ENCODE measurements at places on chromosomes 2 and 18. TPM values are rescaled to one million over a fixed set of nuclear protein-coding genes. Genes with fewer than 3 reads are reported as not detected.

The WNT6 gene
- 3.3 TPM for total RNA-seq

GRCh38 chr2:132420816-132421805 is 4.5 kb downstream of the GPR39 start:
- DNase-seq, result no peak
- no peaks in the 10 kb centered on the region for H3K4me1 ChIP-seq
- H3K36me3 ChIP-seq, result no peaks in the 10 kb centered on the region
- no peak overlapping the region for H3K27ac ChIP-seq
- H3K4me3 ChIP-seq, result no peak overlapping the region

DNA sequence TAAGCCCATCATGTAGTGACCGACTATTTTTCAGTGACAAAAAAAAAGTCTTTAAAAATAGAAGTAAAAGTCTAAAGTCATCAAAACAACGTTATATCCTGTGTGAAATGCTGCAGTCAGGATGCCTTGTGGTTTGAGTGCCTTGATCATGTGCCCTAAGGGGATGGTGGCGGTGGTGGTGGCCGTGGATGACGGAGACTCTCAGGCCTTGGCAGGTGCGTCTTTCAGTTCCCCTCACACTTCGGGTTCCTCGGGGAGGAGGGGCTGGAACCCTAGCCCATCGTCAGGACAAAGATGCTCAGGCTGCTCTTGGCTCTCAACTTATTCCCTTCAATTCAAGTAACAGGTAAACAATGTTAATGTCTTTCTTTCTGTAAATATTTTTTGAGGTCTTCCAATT is at the start of gene CD28:
CD28 (plus strand) TSS at position 237 of the 400 bp plus-strand sequence; CDS start at position 295, 58 bp downstream.
- no peak within 1 kb of the TSS for H3K27ac ChIP-seq
- no peak within 1 kb of the TSS for H3K4me3 ChIP-seq
- H3K4me1 ChIP-seq, result no peaks in the 10 kb centered on the region

DNA sequence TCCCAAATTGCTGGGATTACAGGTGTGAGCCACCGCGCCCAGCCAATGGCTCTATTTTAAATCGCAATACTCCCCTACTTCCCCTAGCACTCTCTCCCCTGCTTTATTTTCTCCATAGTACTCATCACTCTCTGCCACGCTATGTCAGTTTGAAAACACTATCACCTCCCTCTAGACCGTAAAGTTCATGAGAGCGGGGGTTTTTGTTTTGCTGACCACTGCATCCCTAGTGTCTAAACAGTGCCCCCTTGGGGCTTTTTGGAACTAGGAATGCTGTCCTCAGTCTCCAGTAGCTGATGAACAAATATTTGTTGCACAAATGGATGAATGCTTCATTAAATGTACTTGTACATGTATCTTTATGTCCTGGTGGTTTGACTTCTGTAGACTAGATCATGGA is 44.1 kb downstream of the ATOH8 start:
- no peaks in the 10 kb centered on the region for H3K27me3 ChIP-seq
- no peak overlapping the region for H3K4me3 ChIP-seq
- H3K27ac ChIP-seq, result no peak overlapping the region

- no peaks in the 10 kb centered on the region for H3K27me3 ChIP-seq
- H3K27ac ChIP-seq, result no peak overlapping the region
- H3K36me3 ChIP-seq, result no peaks in the 10 kb centered on the region
- no peak for DNase-seq
Measured at GRCh38 chr2:104429639-104430358, 424.1 kb upstream of the POU3F3 start.

DNA sequence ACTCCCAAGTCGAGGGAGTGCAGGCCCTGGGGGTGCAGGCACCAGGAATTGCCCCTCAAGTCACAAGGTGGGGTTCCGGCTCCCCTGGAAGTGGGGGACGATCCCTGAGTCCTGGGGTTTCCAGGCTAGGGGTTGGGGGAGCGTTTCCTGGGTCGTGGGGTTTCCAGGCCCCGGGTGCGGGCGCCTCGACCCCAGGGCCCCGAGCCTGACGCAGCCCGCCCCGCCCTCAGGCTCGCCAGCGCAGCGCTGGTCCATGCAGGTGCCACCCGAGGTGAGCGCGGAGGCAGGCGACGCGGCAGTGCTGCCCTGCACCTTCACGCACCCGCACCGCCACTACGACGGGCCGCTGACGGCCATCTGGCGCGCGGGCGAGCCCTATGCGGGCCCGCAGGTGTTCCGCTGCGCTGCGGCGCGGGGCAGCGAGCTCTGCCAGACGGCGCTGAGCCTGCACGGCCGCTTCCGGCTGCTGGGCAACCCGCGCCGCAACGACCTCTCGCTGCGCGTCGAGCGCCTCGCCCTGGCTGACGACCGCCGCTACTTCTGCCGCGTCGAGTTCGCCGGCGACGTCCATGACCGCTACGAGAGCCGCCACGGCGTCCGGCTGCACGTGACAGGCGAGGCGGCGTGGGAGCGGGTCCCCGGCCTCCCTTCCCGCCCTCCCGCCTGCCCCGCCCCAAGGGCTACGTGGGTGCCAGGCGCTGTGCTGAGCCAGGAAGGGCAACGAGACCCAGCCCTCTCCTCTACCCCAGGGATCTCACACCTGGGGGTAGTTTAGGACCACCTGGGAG is 12.0 kb downstream of the SIGLEC15 start:
- H3K27me3 ChIP-seq, result no peaks in the 10 kb centered on the region
- H3K36me3 ChIP-seq, result no peaks in the 10 kb centered on the region
- no peak overlapping the region for H3K27ac ChIP-seq
- H3K4me3 ChIP-seq, result no peak overlapping the region
- peaks cover 7% of the 10 kb centered on the region for H3K4me1 ChIP-seq

GRCh38 chr18:39375066-39375465 is 1809.5 kb upstream of the CELF4 start:
- H3K27ac ChIP-seq, result no peak overlapping the region
- no peaks in the 10 kb centered on the region for H3K27me3 ChIP-seq
- no peak for DNase-seq
- no peak overlapping the region for H3K4me3 ChIP-seq
- H3K36me3 ChIP-seq, result no peaks in the 10 kb centered on the region
- H3K4me1 ChIP-seq, result no peaks in the 10 kb centered on the region

DNA sequence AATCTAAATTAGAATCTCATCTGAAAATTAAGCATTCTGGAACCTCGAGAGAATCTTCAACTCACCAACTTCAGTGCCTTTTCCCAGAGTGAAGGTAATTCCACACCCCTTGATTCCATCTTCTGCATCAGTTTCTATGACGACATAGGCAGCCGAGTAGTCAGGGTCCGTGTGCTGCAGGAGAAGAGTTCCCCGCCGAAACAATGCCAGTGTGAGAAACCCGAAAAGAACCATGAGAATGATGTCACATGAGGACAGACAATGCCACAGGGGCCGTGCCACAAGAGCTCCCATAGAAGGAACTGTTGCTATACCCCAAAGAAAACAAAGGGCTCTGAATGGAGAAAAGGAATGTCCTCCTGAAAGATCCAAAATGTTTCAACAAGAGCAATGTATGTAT is 6.0 kb downstream of the ENOSF1 start:
- DNase-seq, result no peak
- no peak overlapping the region for H3K4me3 ChIP-seq
- H3K36me3 ChIP-seq, result no peaks in the 10 kb centered on the region
- peaks cover 4% of the 10 kb centered on the region for H3K4me1 ChIP-seq
- no peaks in the 10 kb centered on the region for H3K27me3 ChIP-seq

DNA sequence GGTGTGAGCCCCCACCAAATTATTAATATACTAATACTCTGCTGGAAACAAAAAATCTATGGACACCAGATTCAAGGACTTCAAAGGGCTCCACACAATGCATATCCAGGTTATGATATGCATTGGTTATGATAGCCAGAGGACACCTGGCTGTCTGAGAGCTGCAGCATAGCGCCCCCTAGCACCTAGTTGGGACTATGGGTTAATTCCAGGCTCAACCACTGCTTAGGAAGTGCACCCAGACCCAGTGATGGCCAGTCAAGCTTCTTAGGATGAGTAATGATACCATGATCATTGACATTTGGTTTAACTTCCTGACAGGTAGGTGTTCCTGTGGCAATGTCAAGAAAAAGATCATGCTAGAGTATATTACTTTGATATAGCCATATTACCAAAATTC is 3.8 kb upstream of the FRZB start:
- no peak overlapping the region for H3K27ac ChIP-seq
- H3K4me1 ChIP-seq, result peaks cover 3% of the 10 kb centered on the region
- no peak overlapping the region for H3K4me3 ChIP-seq

DNA sequence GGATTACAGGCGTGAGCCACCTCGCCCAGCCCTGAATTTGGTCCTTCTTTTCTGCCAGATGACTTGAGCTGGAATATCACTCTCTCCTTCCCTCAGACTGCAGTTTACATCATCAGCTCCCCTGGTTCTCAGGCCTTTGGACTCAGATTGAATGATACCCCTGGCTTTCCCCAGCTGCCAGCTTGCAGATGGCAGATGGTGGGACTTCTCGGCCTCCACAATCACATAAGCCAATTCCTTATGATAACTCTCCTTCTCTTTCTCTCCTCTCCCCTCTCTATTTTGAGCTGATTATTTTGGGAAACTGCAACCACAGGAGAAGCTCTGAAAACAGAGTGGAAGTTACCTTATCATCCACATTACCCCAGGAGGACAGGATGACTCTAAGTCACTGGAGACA is 33.4 kb upstream of the ATP8B1 start:
- DNase-seq, result no peak
- no peaks in the 10 kb centered on the region for H3K27me3 ChIP-seq
- no peaks in the 10 kb centered on the region for H3K36me3 ChIP-seq
- no peaks in the 10 kb centered on the region for H3K4me1 ChIP-seq
